ENCODE measurements at places on chromosomes 4 and X.

- no peak for DNase-seq
Measured at GRCh38 chrX:103330681-103331288, 746 bp downstream of the TCEAL7 start.

GRCh38 chrX:134891652-134892051 is 99.1 kb upstream of the SMIM10 start:
- no peak for DNase-seq

GRCh38 chr4:174467107-174467506 is 55.2 kb downstream of the HPGD start:
- DNase-seq = no peak

GRCh38 chr4:62342346-62342745 is 1142.2 kb downstream of the ADGRL3 start:
- DNase-seq = no peak

DNA sequence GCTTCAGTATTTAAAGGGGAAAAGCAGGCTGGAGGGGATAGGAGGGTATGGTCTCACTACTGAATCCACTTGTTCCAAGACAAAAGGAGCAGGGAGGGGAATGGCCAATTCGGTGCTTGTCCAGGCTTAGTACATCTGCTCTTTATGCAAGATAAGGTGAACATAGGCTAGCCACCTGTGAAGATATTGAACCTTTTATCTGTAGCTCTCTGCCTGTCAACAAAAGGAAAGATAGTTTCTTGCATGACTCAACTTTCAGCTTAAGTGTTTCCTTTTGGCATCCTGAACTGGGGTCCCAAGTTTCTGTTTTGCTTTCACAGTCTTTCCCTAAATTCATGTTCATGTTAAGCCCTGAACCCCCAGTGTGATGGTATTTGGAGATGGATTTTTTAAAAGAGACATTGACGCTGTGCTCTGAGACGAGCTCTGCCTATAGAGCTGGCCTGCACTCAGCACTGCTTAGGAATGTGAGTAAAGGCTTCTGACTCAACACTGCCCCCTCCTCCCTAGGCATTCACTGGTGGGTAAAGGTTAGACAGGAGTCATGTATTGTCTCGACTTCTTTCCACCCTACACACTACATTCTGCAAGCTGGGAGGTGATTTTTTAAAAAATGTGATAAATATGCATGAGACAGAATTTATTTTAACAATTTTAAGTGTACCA is 28.2 kb downstream of the FAM149A start:
- DNase-seq = no peak

GRCh38 chr4:24282446-24282845 is 301.9 kb downstream of the DHX15 start:
- DNase-seq = no peak

DNA sequence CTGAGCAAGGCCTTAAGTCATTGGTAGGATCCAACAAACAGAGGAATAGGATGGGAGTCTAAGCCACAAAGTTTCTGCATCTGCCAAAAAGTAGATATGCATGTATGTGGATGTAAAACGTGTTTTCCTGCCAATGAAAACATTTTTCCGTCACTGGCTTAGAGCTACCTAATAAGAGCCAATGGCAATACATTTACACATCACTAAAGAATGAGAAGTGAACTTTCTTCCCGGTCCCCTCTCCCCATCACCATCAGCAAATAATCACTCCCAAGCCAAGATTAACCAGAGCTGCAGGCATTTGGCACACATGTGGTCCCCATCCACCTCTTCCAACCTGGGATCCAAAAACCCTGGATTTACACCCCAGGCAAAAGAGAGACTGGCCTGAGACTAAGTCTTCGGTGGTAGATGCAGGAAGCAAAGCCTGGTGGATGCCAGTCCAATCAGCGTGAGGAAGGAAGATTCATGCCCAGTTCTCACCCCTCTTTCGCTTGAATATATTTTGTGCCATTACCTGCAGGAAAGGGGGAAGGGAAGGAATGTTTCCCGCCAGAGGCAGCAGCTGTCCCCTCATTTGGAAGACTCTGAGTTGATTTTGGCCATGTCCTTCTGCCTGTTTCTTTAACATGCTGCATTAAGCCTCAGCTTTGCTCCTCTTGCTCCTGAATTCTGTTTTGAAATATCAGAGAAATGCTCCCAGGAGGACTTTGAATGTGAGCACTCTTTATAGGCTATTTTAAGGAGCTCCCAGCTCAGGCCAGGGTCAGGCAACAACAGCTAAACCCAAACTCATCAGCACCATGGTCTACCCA is 131.4 kb downstream of the CHIC2 start:
- no peak for DNase-seq

DNA sequence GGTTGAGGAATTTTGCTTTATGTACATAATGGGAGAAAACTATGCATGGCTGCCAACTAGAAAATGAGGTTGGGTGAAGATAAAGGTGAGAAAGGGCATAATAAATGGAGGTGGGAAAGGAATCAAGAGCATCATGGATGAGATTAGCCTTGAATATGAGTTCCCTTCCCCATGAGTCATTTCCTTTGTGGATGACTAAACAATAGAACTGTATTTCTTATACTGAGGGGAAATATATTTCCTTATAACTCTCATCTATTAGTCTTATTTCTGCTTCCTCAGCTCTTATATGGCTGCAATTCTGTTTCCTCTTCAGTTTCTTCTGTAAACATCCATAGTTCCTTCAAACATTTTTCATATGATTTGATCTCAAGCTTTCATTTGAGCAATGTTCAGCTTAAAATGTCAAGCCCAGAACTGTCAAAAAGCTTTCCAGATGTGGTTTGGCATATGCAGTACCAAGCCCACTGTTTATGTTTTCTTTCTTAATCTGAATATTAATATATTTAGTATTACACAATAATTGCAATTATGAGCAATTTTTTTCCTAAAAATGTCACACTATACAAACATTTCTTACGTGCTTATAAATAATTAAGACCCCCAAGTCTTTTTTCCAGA is 100.7 kb upstream of the GRPR start:
- no peak for DNase-seq

GRCh38 chrX:29948653-29949052 is 266.7 kb upstream of the MAGEB2 start:
- DNase-seq = no peak

DNA sequence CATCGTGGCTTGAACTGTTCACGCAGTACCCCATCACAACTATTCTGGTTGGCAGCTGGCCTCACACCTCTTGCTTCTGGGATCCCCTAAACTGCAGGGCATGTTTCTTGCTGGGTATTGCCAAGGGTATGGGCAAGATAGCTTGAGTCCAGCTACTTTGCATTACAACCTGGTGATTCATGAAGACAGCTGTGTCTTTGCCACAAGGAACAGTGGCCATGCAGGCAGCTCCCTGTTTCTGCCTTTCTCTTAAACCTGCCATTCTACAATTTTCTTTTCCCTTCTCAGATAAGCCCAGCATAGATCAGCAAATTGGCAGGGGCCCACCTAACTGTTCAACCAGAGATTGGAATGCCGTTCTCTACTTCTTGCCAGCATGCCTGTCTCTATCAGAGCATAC is 42.8 kb downstream of the TENM3 start:
- DNase-seq = no peak

GRCh38 chr4:10983268-10983667 is 298.7 kb upstream of the CLNK start:
- DNase-seq = peak; percentile 20

DNA sequence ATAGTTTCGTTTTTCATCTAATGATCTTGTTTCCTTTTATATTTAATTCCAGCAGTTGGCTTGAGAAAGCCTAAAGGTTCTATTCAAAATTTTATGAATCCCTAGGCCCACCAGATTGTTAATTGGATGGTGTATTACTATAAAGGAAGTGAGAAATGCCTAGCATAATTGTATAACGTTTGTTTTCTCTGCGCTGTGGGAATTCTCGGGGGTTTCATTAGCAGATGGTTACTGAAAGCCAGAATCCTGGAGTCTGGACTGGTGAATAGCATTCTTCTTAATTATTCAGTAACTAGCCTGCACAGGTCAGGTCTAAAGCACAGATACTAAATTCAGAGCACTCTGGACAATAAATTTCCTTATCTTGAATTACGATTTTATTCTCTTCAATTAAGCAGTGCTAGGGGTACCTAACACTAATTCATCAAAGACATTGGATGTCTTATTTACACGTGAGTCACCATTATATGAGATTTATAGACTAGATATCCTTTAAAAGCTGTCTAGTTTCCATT is 459.4 kb downstream of the DTHD1 start:
- DNase-seq = no peak

GRCh38 chr4:67292636-67293035 is 252.7 kb downstream of the CENPC start:
- no peak for DNase-seq

- DNase-seq = peak; percentile 5
Measured at GRCh38 chr4:139950568-139950967, 203.4 kb downstream of the MAML3 start.

DNA sequence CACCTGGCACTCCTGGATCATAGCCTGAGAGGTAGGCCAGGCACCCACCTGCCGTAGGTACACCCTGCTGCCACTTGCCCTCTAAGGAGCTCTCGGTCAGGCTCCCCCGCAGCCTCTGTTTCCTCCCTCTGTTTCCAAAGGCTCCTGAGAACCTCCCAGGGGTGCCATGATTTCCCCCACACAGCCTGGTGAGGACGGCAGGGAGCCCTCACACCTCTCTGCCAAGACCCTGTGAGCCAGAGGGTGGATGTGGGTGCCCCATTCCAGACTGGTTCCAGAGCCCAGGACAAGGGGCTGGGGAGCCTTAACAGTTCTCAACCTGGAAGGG is 1.6 kb upstream of the ABLIM2 start:
- no peak for DNase-seq

- no peak for DNase-seq
Measured at GRCh38 chr4:121764702-121765367, at the start of gene SMIM43. TSS of gene SMIM43 (minus strand) at chr4:121765164. CDS start at chr4:121765105, 59 bp downstream.

GRCh38 chr4:32624943-32625603 is 1904.9 kb downstream of the PCDH7 start:
- DNase-seq = no peak

DNA sequence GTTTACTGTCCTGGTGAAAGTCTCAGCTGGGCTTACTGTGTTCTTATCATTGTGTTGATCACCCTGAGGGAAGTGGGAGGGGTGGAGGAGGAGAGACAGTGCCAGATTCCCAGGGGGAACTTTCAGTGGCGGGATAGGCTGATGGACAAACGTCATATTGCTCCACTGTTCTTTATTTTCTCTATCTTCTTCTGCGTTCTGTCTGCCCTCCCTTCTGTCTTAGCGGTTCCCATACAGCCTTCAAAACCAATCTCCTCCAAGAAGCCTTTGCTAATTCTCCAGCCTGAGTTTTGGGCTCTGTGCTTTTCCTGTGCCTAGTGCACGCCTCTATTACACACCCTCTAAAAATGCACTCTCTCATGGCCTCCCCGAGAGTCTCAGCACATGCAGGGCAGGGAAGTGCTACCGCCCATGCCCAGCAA is 448.7 kb upstream of the FAT1 start:
- no peak for DNase-seq

- DNase-seq = no peak
Measured at GRCh38 chr4:89640620-89641366, 196.2 kb downstream of the SNCA start.

DNA sequence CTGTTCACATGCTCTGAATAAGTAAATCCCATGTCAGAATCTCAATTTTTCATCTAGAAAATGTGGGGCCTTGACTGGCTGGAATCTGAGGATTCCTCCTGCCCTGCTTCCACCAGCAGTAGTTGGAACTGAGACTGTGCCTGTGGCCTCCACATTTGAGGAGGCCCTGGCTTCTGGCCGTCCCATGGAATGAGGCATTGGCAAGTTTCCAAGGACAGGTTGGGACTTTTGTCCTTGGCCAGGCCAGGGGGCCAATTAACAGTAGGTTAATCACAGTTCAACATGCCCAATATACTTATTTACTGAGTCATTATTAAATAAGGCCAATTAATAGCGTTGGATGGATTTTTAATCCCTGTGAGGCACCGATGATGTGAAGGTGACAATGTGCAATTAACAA is 50.2 kb upstream of the GABRE start:
- no peak for DNase-seq

DNA sequence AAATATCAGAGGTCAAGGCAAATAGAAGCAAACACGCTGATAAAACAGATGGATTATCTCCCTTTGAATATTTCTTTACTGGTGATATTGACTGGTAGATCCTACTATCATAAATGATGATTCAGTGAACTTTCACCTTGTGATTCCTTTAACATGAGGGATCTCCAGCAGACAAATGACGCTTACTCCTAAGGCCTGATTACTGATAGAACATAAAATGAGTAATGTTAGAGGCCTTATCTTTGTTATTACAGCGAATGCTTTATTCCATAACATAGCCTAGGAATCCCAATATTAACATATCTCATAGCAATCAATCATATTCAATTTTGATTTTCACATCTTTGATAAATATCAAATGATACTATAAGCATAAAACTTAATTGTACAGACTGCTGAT is 152.3 kb downstream of the SLC10A7 start:
- DNase-seq = no peak

GRCh38 chrX:41026702-41027078 is 58.6 kb upstream of the USP9X start:
- DNase-seq = no peak

GRCh38 chr4:113384600-113384999 is 335.1 kb downstream of the ANK2 start:
- no peak for DNase-seq

DNA sequence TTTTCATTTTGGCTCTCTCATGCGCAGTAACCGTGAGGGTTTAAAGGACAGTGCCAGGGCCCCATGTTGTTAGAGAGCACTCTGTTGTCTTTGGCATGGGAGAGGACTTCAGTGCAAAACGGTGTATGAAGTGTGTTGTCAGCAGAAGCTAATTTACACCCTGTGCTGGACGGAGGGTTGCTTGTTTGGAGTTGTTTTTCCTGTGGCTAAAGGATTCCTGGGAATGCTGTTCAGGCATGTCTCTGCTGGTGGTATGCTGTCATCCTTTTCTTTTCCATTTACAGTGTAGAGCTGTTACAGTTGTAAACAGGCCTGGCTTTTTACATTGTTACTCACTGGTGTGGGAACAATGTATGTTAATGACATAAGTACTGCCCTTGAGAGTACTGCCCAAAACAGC is 206.3 kb downstream of the CBR4 start:
- DNase-seq = no peak

GRCh38 chr4:105780176-105780575 is 71.6 kb downstream of the GSTCD start:
- DNase-seq = no peak

- DNase-seq = no peak
Measured at GRCh38 chr4:151129796-151130195, 30.4 kb downstream of the RPS3A start.

GRCh38 chrX:73944563-73944908 is 359.4 kb upstream of the ZCCHC13 start:
- no peak for DNase-seq

GRCh38 chrX:40448793-40449192 is 132.0 kb upstream of the ATP6AP2 start:
- DNase-seq = no peak

GRCh38 chrX:97401154-97401553 is 517.4 kb downstream of the RPA4 start:
- DNase-seq = no peak

GRCh38 chr4:87697272-87697671 is 47.2 kb downstream of the DMP1 start:
- no peak for DNase-seq

DNA sequence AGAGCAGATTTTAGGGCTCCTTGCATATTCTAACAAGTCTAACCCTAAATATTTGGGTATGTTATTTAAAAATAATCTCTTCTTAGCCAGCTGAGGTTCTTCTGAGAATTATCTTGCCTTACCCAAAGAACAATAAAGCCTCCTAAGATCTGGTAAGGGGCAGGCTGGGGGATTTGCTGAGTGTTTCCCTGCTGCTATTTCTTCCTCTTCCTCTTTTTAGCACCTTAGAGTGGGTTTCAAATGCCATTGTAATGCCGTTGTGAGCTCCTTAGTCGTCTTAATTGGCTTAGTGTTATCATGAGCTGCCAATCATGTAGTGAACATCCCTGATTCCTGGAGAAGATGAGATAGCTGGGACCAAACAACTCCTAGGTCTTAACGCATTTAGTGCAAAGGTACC is 15.4 kb downstream of the STOX2 start:
- DNase-seq = no peak

Data from CD4-positive, alpha-beta T cell treated with Interleukin-1 beta for 1 hour (primary cell).